ENCODE measurements at places on chromosomes 12 and 14. TPM values are rescaled to one million over a fixed set of nuclear protein-coding genes. Genes with fewer than 3 reads are reported as not detected.

DNA sequence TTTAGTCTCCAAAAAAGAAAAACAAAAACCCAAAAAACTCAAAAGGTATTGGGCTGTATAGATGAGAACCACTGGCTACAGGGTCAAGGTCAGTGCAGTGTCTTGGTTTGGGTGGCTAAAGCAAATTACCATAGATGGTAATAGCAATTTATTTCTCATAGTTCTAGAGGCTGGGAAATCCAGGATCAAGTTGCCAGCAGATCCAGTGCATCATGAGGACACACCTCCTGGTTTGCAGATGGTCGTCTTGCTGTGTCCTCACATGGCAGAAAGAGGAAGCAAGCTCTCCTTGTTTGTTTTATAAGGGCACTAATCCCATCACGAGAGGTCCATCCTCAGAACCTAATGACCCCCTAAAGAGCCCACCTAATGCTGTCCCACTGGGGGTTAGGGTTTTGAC is 11.2 kb downstream of the COX14 start:
- no peaks in the 10 kb centered on the region for H3K27me3 ChIP-seq
- no peak overlapping the region for H3K4me3 ChIP-seq
- H3K4me1 ChIP-seq, result peaks cover 11% of the 10 kb centered on the region
- peaks cover 68% of the 10 kb centered on the region for H3K36me3 ChIP-seq
- DNase-seq, result no peak

- peaks cover 55% of the 10 kb centered on the region for H3K36me3 ChIP-seq
- DNase-seq, result no peak
- H3K4me1 ChIP-seq, result peaks cover 54% of the 10 kb centered on the region
- H3K4me3 ChIP-seq, result no peak overlapping the region
- H3K27me3 ChIP-seq, result no peaks in the 10 kb centered on the region
Measured at GRCh38 chr12:12501121-12501520, 61.5 kb downstream of the DUSP16 start.

GRCh38 chr12:69952890-69953289 is 127.9 kb downstream of the MYRFL start:
- no peak overlapping the region for H3K27ac ChIP-seq
- DNase-seq, result no peak
- H3K4me3 ChIP-seq, result no peak overlapping the region

DNA sequence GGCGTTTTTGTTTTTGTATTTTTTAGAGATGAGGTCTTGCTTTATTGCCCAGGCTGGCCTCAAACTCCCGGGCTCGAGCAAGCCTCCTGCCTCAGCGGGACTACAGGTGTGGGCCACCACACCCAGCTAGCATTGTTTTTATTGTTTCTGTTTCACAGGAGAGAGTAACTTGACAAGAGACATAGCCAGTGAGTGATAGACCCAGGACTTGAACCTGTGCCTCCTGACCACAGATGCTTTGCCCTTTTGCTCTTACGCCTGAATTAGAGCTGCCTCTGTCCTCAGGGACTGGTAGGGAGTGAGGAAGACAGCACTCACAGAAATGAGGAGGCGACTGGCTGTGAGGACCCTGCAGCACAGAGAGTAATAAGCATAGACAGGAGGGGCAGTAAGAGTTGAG is 2.3 kb downstream of the EVL start:
- H3K36me3 ChIP-seq, result peaks cover 50% of the 10 kb centered on the region
- DNase-seq, result no peak
- H3K4me1 ChIP-seq, result peaks cover 79% of the 10 kb centered on the region
- peak overlapping the region; percentile 85 for H3K4me3 ChIP-seq

Gene CACNA1C
- 0.14 TPM for total RNA-seq

Gene CALM1
- total RNA-seq, result 491 TPM

Gene HSPA2
- 6.6 TPM for total RNA-seq

Gene SYT1
- total RNA-seq, result not detected

Gene BCL11B
- total RNA-seq, result 34.9 TPM

All from activated T-helper 2 cell treated with anti-CD3 and anti-CD28 coated beads, Interferon-gamma antibody, Interleukin-2, Interleukin-4, amounts not matched to agents 10 μg/mL and 5 μg/mL and 100 μg/mL, durations not matched to agents 14 hours and 24 hours and 36 hours (primary cell).